ENCODE measurements at places on chromosomes 11 and 22. TPM values are rescaled to one million over a fixed set of nuclear protein-coding genes. Genes with fewer than 3 reads are reported as not detected.

GRCh38 chr22:26763633-26764361 is 106.4 kb downstream of the MIAT start:
- no peak overlapping the region for H3K27ac ChIP-seq
- no peaks in the 10 kb centered on the region for H3K4me1 ChIP-seq
- no peaks in the 10 kb centered on the region for H3K36me3 ChIP-seq

- H3K4me3 ChIP-seq = no peak overlapping the region
- no peaks in the 10 kb centered on the region for H3K36me3 ChIP-seq
- H3K27me3 ChIP-seq = no peaks in the 10 kb centered on the region
- no peak for DNase-seq
- H3K4me1 ChIP-seq = peaks cover 11% of the 10 kb centered on the region
Observed at GRCh38 chr11:48079596-48079995, 99.2 kb downstream of the PTPRJ start.

- no peaks in the 10 kb centered on the region for H3K4me1 ChIP-seq
- DNase-seq = no peak
- no peaks in the 10 kb centered on the region for H3K36me3 ChIP-seq
- H3K27ac ChIP-seq = no peak overlapping the region
- H3K4me3 ChIP-seq = no peak overlapping the region
Observed at GRCh38 chr11:26478710-26479109, 93.4 kb downstream of the MUC15 start.

GRCh38 chr22:47204002-47204979 is 441.8 kb downstream of the TBC1D22A start:
- no peak overlapping the region for H3K27ac ChIP-seq
- H3K4me3 ChIP-seq = no peak overlapping the region
- H3K4me1 ChIP-seq = no peaks in the 10 kb centered on the region
- no peaks in the 10 kb centered on the region for H3K27me3 ChIP-seq

GRCh38 chr22:36369922-36370791 is 17.6 kb downstream of the MYH9 start:
- H3K27me3 ChIP-seq = no peaks in the 10 kb centered on the region
- peaks cover 12% of the 10 kb centered on the region for H3K36me3 ChIP-seq
- H3K27ac ChIP-seq = peak overlapping the region; percentile 91

- no peak for DNase-seq
- H3K4me1 ChIP-seq = peaks cover 56% of the 10 kb centered on the region
- no peaks in the 10 kb centered on the region for H3K27me3 ChIP-seq
Observed at GRCh38 chr22:42313204-42313603, 42.8 kb upstream of the TCF20 start.

DNA sequence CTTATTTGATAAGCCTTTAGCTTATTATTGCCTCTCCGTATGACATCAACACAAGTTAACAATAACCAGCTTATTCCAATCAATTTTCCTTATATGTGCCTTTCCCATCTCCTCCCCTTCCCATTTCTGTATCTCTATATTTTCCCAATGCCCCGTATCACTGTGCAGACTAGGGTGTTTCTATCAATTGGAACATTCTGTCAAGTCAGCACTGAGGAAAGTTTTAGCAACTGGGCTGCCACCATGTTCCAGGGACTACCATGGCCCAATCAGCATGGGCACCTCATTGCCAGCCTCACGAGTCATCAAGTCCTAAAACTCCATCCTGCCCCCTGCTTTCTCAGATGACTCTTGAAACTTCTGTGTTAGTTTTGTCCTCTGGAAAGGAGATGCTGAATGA is 973.1 kb upstream of the CNTN5 start:
- no peaks in the 10 kb centered on the region for H3K36me3 ChIP-seq
- no peaks in the 10 kb centered on the region for H3K4me1 ChIP-seq
- no peak overlapping the region for H3K27ac ChIP-seq
- no peaks in the 10 kb centered on the region for H3K27me3 ChIP-seq
- H3K4me3 ChIP-seq = no peak overlapping the region

- peak overlapping the region; percentile 28 for H3K4me3 ChIP-seq
- no peaks in the 10 kb centered on the region for H3K27me3 ChIP-seq
- peaks cover 18% of the 10 kb centered on the region for H3K36me3 ChIP-seq
Observed at GRCh38 chr11:64000740-64001483, 14.7 kb downstream of the OTUB1 start.

GRCh38 chr11:88104408-88104807 is 70.8 kb downstream of the RAB38 start:
- H3K36me3 ChIP-seq = no peaks in the 10 kb centered on the region
- DNase-seq = no peak
- H3K4me1 ChIP-seq = no peaks in the 10 kb centered on the region
- H3K27me3 ChIP-seq = no peaks in the 10 kb centered on the region
- H3K4me3 ChIP-seq = no peak overlapping the region

GRCh38 chr22:49077036-49077393 is 750.7 kb downstream of the BRD1 start:
- no peaks in the 10 kb centered on the region for H3K4me1 ChIP-seq
- DNase-seq = no peak
- no peaks in the 10 kb centered on the region for H3K27me3 ChIP-seq
- no peak overlapping the region for H3K27ac ChIP-seq
- H3K4me3 ChIP-seq = no peak overlapping the region

- H3K27ac ChIP-seq = no peak overlapping the region
- peaks cover 4% of the 10 kb centered on the region for H3K4me1 ChIP-seq
- no peak overlapping the region for H3K4me3 ChIP-seq
- no peaks in the 10 kb centered on the region for H3K36me3 ChIP-seq
- no peak for DNase-seq
- no peaks in the 10 kb centered on the region for H3K27me3 ChIP-seq
Observed at GRCh38 chr11:105108247-105108646, 31.3 kb downstream of the CARD18 start.

- H3K36me3 ChIP-seq = no peaks in the 10 kb centered on the region
- no peak overlapping the region for H3K4me3 ChIP-seq
- no peak overlapping the region for H3K27ac ChIP-seq
- DNase-seq = no peak
Observed at GRCh38 chr11:69099180-69099579, 50.4 kb downstream of the TPCN2 start.

GRCh38 chr11:13859892-13860291 is 102.6 kb upstream of the SPON1 start:
- H3K4me3 ChIP-seq = no peak overlapping the region
- H3K27ac ChIP-seq = no peak overlapping the region
- no peak for DNase-seq

DNA sequence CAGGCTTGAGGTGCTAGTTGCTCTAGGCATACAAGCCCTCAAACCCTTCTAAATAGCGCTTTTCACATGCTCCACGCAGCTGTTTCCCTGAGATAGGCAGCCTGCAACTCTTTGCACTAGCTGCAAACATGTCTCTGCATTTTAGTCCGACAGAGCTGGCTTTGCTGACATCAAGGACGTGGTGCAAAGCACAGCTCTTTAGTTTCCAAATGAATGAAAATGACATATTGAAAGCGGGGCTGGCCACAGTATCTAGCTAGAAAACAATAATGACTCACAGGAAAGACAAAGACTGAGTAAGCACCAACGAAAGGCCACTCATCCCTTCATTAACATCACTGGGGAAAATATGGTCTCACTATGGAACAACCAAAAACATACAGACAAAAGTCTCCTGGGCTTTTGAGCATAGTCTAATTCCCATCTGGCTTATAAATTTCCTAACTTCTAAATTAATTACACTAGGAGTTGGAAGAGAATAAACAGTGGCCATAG is 15.3 kb upstream of the ZC3H12C start:
- no peaks in the 10 kb centered on the region for H3K4me1 ChIP-seq
- no peaks in the 10 kb centered on the region for H3K36me3 ChIP-seq
- H3K27ac ChIP-seq = no peak overlapping the region
- H3K4me3 ChIP-seq = no peak overlapping the region
- no peaks in the 10 kb centered on the region for H3K27me3 ChIP-seq
- DNase-seq = no peak

DNA sequence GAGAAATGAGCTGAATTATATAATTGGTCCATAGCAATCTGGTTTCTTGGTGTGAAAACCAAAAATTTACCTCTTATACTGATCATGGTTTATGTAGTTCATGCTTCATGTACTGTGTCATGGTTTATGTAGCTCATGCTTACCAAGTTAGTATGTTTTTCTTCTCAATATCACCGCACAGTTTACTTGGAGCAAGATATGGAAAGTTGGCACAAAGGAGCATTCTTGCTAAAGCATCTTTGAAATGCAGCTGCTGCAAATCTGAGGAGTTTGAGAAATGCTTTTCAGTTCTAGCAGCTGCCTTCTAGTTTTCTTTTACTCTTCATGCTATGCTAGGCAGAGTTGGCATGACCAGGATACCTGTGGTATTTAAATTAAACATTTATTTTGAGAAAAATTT is 4.5 kb downstream of the OR10G7 start:
- H3K27me3 ChIP-seq = no peaks in the 10 kb centered on the region
- no peaks in the 10 kb centered on the region for H3K4me1 ChIP-seq
- no peaks in the 10 kb centered on the region for H3K36me3 ChIP-seq
- no peak for DNase-seq

DNA sequence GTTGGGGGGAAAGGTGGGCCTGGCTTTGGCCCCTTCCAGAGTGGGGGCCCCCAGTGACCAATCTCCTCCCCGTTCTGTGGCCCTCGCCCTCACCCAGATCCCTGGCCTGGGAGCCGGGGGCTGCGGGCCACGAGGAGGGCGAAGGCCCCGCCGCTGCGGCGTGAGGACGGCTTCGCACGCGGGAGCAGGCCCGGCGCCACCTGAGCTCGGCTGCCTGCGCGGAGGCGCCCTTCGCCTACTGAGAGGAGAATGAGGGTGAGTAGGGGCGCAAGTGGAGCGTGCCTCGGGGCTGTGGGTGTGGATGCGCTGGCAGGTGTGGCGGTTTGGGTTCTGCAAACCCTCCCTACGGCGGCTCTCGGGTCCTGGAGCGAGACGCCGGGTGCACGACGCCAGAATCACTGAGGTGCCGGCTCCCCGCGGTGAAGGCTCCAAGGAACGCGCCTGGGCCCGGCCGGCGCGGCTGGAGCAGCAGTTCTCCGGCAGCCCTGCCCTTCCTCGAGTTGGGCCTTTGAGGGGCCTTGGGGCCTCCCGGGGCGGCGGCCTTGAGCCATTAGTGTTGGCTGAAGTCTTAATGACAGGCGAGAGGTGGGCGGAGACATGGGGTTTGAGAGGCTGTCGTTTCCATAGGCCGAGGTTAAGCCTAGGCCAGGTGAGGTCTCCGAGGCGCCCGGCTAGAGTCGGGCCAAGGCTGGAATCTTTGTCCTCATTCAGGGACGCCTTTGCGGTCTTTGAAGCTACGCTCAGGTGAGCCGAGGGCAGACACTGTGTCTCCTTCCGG is 65.3 kb downstream of the CTTN start:
- H3K27ac ChIP-seq = no peak overlapping the region
- no peaks in the 10 kb centered on the region for H3K36me3 ChIP-seq
- no peak for DNase-seq
- H3K4me3 ChIP-seq = no peak overlapping the region
- H3K27me3 ChIP-seq = no peaks in the 10 kb centered on the region
- no peaks in the 10 kb centered on the region for H3K4me1 ChIP-seq

GRCh38 chr11:39462506-39462905 is 1996.9 kb downstream of the LRRC4C start:
- no peak overlapping the region for H3K4me3 ChIP-seq
- no peaks in the 10 kb centered on the region for H3K27me3 ChIP-seq
- H3K27ac ChIP-seq = no peak overlapping the region
- H3K4me1 ChIP-seq = no peaks in the 10 kb centered on the region
- no peak for DNase-seq

DNA sequence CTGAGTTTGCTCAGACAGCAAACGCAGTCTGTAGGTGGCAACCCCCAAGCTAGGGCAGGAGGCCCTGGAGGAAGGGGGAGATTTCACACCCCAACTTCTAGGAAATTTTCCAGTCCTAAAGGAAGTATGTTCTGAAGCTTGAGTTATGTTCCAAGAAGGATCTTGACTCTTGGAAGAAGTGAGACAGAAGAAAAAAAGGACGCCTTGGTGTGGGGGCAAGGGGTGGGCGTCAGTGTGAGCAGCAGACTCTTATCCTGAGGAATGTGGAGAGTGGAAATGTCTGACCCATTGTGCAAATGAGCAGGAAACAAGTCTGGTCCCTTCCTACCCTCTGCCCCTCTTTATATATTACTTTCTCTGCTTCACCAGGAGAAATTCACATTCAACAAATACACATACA is 368.5 kb upstream of the NARS2 start:
- no peaks in the 10 kb centered on the region for H3K4me1 ChIP-seq
- H3K27me3 ChIP-seq = no peaks in the 10 kb centered on the region
- no peaks in the 10 kb centered on the region for H3K36me3 ChIP-seq
- H3K27ac ChIP-seq = no peak overlapping the region
- H3K4me3 ChIP-seq = no peak overlapping the region
- no peak for DNase-seq

HSPB2 gene
- not detected for total RNA-seq
